ENCODE measurements at places on chromosomes 3 and 15.

- DNase-seq = no peak
These were observed 20.9 kb downstream of the PLCL2 start for GRCh38 chr3:16905704-16906103.

DNA sequence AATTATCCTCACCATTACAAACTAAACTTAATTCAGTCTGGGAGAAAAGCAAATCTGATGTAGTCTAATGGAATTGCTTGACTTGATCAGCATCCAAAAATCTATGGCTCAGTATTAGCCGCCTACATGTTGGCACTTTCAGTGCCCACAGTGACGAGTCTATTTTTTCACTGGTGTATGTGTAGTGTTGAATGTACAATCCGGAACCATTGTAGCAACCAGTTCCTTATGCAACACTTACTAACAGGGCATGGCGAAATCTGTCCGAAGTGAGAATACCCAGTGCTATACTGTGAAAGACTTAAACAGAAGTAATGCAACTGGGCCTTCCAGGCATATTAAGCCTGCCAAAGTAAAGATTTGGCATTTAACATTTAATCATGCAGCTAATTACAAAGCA is 18.6 kb downstream of the LRRN1 start:
- DNase-seq = no peak

GRCh38 chr15:25406846-25407245 is 32.0 kb downstream of the UBE3A start:
- DNase-seq = no peak

DNA sequence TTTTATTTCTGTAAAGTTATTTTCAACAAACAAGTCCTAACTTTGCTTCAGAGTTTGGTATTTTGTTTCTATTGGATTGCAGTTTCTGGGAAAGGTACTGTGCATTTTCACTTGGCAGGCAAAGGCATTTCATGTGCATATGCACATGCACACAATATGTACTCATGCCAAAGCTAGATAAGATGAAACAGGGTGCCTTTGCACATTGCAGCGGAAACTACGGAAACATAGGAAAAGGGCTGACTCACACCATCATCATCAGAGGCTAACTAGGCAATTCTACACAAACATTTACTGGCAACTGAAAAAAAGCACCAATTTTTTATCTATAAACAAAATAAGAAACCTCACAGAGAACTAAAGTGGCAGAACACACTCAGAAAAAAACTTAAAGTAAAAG is 550.6 kb upstream of the NECTIN3 start:
- DNase-seq = no peak

DNA sequence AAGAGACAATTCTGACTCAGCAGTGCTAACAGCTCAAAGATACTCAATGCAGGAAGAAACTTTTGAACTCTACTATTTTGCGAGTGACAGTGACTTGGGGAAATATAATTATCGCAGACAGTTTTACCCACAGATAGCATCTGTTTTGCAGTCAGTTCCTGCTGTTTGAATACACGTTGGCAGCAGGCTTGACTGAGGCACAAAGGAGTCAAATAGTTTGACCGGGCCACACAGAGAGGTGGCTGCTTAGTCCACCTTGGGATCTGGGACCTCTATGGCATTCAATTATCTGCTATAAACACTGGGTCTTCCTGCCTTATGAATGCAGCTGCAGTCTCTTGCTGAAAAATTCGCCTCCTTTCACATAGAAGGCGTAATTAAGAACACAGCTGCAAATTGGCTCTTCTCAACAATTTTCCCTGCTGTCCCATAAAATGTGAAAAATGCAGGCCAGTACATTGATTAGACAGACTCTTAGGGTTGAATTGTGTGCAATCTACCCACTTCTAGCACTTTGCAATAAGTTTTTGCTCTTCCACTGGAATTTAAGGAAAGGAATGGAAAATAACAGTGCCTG is 56.5 kb downstream of the OTOL1 start:
- DNase-seq = no peak

- no peak for DNase-seq
These were observed 38.7 kb upstream of the UMPS start for GRCh38 chr3:124691599-124691998.

- no peak for DNase-seq
These were observed 14.1 kb downstream of the LYSMD4 start for GRCh38 chr15:99719096-99719541.
